CD4-positive, alpha-beta T cell treated with Interferon alpha-2 for 1 hour (primary cell): ENCODE measurements at places on chromosomes 1 and 21.
A peak's percentile ranks its signal among the peaks of the same experiment; 100 is the strongest.

DNA sequence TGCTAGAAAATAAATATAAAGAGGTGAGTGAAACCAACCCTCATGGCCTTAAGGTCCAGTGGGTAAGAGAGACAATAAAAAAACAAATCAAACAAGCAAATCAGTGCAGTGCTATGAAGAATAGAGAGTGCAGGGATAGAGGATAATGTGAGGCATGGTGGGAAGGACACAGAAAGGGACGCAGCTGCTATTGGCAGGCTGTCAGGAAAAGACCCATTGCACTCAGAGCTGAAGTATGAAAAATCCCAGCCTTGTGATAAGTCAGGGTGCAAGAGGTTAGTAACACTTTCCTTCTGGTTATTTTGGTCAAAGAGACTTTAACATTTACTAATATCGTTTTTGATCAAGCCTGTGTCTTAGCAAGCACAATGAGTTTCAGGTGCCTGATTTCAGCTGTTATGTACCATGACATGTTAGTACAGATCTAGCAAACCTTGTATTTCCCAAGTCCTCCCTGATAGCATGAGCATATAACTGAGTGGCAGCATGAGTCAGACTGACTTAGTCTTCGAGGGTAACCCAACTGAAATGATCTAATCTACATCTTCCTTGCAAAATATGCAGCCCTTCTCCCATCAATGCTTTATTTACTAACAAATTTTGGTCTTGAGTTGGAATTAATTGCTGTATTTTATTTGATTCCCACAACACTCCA, 31.7 kb downstream of the CHML start:
- DNase-seq = no peak

DNA sequence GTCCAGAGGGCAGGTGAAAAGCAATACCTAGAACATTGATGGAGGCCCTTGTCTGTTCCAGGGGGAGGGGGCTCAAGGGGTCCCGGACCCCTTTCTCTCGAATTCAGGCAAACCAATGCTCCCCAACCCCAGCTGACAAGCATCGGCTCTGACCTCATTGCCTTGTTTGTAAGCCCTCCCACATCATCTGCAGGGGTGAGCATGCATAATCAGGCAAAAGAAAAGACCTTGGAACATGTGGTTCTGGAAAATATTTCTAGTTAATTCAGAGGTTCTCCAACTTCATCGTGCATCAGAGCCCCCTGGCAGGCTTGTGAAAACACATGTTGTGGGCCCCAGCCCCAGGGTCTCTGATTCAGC, 231.3 kb downstream of the TOMM20 start:
- DNase-seq = no peak

- no peak for DNase-seq
Observed at GRCh38 chr21:14243461-14243860, 27.5 kb downstream of the RBM11 start.

DNA sequence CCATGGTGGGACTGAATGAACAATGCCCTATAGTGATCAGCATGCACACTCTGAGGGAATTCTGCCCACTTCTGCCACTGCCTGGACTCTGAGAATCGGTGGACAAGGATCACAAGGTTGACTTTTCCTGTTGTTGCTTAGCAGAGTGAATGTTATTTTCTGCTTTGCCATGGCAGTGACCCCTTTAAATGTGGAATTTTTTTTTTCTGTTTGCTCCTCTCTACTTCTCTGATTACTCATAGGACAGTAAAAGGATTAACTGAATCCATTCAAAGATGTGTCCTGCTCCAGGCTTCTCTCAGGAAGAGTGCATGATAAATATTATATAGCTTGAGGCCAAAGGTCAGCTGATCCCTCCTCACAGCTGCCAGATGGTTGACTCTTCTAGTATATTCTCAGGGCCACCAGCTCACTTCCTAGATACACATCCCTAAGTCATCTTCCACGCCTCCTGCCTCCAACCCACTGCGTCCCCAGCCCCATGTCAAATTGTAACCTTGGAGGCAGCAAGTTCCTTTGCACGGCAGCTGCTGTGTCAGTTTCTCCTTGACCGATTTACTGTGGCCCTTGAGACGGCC, 74.0 kb upstream of the RALGPS2 start:
- DNase-seq = no peak

GRCh38 chr1:30447701-30448100, 275.7 kb downstream of the MATN1 start:
- DNase-seq = no peak

DNA sequence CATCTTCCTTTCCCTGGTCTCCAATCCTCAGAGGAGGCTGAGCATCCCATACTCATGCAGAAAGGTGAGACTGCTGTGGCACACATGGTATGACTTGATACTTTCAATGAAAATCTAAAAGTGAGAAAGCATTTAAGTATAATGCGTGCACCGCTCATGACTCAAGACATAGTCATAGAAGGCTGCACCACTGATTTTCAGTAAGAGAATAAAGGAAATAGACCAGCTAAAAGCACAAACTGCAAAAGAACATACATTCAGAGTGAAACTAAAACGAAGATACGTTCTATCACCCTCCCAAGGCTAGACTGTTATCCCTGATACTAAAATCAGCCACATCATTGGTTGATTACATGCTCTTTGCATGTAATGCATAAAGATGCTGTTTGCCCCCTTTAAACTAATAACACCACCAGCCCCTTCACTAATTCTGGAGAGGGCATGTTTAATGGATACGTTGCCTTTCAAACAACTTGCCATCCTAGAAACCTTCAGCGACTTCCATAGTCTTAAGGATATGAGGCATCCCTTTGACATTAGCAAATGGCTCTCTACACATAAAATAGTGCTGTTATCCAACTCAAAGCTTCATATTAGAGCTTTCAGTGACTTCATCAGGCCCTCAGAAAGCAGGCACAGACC, 2.1 kb downstream of the PLD5 start:
- DNase-seq = no peak

DNA sequence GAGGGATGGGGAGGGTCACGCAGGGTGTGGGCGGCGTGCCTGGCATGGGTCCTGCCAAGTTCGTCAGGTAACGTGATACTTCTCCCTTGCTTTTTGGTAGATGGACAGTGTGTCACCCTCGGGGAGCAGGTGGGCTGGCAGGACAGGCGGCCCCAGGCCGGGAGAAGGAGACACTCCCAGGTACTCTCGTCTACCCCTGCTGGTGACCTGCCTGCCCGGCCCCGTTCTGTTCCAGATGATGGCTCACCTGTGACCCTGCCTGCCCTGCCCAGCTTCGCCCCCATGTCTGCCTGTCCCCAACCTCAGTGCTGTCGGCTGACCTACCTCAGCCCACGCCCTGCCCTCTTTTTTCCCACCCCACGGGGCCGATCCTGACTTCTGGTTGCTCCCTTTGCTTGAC, 144.7 kb downstream of the PCBP3 start:
- no peak for DNase-seq

- no peak for DNase-seq
Observed at GRCh38 chr1:43314233-43314632, 13.5 kb downstream of the TIE1 start.

DNA sequence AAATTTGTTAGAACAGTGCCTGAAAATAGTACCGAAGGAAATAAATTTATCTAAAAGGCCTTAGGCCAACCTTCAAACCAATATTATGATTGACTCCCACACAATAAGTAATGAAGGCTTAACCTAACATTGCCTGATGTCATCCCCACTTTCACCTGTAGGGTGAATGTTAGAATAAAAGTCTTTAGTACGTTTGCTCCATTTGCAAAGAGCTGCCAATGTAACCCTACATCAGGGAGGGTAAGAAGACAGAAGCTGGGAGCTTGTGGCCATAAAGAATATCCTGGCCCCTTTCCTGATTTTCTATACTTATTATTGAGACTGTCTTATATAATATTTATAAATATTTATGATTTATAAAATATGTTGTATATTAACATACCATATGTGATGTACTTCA, 661.8 kb upstream of the CXADR start:
- DNase-seq = no peak

DNA sequence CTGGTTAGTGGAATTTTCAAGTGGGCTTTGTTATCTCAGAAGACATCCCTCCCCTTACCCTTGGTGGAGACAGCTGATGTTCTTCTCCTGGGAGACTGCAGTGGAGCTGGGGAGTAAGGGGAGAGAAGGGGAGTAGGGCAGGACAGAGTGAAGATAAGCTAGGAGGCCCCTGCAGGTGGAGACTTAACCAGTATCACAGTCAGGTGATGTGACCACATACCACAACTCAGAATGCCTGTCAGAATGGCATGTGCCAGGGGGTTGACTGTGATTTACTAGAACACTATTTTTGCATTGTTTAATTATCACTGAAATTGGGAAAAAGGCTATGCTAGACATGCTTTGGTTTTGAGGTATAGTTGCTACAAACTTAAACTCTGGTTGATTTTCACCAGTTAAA, 124.6 kb downstream of the NRDC start:
- no peak for DNase-seq

DNA sequence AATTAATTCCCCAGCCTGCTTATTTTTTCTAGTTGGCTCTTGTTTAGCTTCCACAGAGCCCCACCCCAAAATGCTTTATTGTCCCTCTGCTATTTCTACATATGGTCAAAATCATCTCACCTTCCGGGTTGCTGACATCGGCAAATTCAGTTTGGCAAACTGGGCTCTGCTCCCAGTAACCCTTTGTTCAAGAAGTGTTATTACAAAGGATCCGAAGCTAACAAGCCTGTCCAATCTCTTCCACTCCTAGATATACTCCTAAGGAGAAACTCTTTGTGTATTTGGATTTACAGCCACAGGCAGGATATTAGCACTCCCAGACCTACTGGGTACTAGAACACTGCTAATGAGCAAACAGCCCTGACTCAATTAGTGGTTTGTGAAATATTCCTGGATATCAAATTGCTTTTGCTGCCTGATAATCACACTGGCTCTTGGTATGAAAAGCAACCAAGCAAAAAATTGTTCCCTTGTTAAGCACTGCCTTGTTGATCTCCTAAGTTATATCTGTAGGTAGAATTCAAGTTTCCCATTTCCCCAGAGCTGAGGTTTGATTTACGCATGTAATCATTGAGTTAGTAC, 4.0 kb downstream of the JUN start:
- DNase-seq = peak; percentile 37

GRCh38 chr1:84089465-84089864, 54.6 kb upstream of the PRKACB start:
- DNase-seq = no peak

DNA sequence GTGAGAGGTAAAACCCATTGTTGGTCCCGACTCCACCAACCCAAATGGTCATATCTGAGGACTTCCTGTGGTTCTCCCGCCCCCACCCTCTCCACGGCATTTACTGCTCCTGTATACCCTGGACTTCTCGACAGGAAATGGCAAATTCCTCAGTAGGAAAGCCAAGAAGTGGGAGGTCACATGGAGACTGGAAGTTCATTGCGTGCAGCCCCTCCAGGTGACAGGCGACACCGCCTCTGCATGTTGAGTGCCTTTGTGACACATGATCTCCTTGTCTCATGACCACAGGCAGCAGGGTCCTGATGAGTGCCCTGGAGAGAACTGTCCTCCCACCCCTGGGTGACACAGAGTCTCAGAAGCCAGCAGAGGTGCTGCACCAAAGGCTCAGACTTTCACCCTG, 24.2 kb downstream of the ERG start:
- DNase-seq = no peak

DNA sequence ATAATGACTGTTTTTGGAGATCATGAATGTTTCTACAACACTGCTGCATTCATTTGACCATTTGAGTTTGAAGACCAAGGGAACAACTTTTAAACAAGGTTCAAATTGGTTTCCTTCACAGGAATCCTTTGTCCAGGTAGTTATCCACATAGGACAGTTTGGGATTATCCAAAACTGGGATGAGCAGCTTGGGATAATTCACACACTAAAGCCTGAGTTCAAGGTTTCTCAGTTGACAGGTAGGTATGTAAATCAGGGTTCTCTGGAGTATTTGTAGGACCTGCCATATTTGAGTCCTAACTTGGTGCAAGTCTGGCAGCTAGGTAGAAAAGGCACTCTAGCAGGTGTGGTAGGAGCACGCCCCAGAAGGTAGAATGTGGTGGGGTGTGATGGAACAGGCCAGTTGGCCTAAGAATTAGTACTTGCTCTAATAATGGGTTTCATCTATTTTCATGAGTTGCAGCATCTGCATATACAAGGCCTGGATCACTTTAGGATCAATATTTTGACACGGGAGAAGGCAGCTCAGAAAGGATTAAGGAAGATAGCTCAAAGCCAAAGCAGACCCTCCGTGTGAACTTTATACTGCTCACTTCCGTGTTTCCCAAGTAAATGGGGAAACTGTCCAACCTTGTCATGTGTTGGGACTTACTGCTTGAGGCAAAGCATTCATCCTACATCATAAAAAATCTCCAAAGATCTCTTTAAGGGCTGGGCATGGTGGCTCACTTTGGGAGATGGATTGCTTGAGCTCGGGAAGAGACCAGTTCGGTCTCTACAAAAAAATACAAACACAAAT, 14.1 kb upstream of the RAB42 start:
- no peak for DNase-seq

- no peak for DNase-seq
Observed at GRCh38 chr1:107793896-107794453, 171.0 kb downstream of the VAV3 start.

GRCh38 chr1:192379554-192379953, 62.8 kb downstream of the RGS21 start:
- DNase-seq = no peak

GRCh38 chr1:44786841-44787426, 1.0 kb downstream of the BEST4 start:
- DNase-seq = no peak

DNA sequence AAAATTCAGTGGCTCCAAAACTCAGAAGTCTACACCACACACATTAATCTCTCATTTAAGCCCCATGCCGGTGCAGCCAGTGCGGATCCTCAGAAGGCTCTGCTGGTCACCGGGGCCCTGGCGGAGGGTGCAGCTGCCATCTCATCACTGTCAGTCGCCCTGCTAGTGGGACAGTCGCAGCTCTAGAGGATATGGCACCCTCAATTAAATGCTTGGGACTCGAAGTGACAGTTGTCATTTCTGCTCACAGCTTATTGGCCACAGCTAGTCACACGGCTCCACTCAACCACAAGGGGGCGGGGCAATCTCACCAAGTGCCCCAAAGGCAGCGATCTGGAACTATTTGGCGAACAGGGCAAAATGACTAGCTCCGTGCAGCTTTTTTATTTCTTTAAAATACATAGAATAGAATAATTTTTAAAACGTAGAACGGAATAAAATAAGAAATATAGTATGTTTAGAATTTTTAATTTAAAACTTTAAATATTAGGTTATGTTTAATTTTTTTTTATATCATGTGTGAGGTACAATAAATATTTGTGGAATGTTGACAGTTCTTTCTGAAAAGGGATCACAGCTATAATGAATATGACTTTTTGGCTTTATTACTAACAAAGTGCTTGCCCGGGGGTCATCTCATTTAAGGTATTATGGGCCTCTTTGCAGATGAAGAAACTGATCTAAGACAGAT, 8.0 kb upstream of the MAN1C1 start:
- peak; percentile 85 for DNase-seq

DNA sequence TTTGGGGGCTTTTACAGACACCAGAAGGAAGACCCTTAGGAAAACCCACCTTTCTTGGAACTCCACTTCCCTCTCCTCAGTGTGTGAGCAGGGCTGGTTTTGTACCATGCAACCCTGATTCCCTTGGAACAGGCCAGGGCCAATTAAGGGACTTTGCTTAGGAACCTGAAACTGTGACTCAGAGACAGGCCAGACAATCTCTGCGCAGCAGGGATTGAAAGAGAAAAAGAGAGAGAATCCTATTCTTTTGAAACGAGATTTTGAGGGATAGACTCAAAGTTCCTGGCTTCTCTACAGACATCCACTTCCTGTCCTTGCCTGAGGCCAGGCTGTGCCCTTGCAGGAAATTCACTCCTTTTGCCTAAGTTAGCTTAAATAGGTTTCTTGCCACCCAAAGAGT, 23.1 kb upstream of the C1orf198 start:
- DNase-seq = no peak

- peak; percentile 56 for DNase-seq
Observed at GRCh38 chr1:39269791-39270342, 65.4 kb downstream of the MACF1 start.

- DNase-seq = no peak
Observed at GRCh38 chr1:19220080-19220846, 10.2 kb upstream of the UBR4 start.
